T-helper 2 cell (primary cell): ENCODE measurements at places on chromosomes 7 and 10.

DNA sequence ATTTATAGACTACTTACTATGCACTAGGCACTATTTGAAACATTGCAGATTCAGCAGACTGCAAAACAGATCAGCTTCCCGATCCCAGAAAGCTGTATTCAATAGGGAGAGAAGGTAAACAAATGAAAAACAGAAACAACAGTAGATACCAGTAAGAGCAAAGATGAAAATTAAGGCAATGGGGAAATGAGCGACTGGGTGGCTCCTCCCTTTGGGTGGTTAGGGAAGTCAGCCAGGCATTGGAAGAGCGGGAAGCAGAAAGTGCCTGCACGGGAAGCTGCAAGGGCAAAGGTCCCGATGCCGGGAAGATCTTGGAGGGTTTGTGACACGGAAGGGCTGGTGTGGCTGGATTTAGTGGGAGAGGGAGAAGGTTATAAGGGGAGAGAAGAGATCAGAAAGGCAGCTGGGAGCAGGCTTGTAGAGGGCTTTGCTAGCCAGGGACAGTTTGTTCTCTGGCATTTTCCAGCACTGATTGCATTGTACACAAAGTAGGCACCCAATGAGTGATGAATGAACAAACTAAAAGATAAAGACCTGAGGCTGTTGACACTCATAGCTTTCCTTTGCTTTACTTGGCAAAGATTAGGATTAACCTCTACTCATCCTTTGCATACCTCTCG is 67.8 kb downstream of the NAMPT start:
- DNase-seq: no peak

DNA sequence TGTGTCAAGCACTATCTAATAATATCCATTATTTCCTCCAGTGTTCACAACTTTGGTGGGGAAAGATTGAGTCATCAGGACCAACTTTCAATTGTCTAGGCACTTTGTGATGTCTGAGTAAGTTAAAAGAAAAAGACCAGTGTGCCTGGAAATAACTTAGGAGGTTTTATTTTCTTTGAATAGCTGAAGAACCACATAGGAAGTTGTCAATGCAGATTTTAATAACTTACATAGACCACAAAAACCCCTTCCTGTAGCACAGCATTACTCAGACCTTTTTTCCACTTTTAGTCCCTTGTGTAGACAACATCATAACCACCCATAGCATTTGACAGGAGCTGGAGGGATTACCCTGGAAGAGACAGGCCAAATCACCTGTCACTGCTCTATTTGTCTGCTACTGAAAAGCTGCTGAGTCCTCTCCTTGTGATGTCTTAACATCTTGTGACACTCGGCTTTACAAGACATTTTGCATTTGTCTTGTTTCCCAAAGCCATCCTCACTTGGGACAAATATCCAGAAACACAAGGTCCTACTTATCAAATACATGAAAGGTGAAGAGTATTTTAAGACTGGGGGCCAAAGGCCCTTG is 241.5 kb upstream of the PTER start:
- no peak for DNase-seq

DNA sequence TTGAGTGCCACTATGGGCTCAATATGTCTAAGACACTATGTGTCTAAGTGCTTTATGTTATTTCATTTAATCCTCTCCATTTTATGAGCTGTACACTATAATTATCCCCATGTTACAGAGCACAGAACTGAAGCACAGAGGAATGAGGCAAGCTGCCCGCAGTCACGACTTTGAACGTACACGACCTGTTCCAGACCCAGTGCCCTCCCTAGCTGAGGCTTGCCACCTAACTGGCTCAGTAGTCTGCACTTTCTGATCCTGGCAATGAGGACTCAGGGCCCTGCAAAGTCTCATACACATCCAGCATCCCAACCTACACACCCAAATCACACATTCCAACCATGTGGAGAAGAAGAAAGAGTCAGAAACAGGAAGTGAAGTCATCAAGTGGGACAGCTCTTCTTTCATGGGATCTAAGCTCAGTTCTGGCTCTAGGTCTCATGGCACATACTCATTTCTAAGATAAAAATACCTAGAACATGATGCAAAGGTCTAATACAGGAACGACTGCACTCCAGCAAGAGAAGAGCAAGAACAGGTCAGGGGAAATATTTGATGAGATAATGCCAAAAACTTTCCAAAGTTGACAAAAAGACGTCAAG is 42.4 kb upstream of the DDC start:
- no peak for DNase-seq

DNA sequence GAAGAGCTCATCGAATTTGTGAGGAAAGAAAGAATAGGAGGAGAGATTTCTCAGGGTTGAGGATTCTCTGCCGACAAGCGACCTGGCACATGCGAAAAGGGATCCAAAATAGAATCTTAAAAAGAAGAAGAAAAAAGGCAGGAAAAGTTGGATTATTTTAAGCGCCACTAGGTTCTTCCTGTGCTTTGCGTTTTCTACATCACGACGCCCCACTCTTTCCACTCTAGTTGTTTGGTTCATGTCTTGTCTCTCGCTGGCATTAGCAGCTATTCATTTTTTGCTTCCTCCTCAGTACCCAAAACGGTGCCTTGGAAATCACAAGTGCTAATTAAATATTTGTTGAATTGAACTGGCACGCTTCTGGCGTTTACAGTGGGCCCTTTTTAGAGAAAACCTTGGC is 674 bp upstream of the FRA10AC1 start:
- peak; percentile 24 for DNase-seq

DNA sequence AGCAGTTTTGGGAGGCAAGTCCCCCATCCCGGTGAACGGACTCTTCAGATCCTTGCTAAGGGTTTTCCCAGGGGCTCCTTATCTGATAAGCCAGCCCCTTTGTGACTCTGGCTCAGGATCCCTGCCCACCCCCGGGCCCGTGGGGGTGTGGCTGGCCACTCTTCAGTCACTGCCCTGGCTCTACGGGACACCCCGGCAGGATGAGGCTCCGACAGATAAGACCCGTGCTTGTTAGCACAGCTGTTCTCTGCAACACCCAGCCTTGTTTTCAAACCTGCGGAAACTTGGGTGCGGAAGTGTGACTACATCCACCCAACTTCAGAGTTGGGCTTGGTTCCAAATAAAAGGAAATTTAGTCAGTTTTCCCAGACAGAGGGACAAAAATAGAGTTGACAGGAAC is 66.7 kb upstream of the PODXL start:
- DNase-seq: no peak

- no peak for DNase-seq
Observed at GRCh38 chr10:122822973-122823690, 22.5 kb downstream of the CUZD1 start.

DNA sequence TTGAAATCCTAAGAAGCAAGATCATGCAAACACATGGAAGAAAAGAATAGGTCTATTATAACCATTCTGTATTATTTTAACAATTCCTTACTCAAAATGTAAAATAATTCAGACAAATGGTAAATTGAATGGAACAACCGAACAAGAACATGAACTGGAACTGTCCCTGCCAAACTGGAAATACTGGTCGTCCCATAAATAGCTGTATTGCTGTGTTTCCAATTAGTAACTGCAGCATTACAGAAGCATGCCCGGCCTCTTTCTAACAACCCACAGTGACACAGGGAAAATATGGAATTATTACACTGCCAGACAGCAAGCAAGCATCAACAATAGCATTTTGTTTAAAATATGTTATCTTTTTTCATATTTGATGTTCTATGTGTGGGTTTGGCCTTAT is 1138.5 kb upstream of the PHF14 start:
- no peak for DNase-seq

DNA sequence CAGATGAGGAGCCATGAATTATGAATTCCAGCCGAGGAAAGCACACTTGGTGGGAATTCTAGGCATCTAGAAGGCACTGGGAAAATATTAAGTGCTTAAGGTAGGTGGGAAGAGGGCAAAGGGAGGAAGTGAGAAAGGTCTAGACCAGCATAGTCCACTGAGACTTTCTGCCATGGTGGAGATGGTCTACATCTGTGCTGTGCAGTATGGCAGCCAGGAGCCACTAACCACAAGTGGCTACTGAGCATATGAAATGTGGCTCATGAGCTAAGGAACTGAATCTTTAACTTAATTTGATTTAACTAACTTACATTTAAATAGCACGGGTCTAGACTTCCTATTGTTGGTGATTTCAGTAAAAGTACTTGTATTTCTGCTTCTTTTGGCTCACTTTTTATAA is 82.5 kb upstream of the SEM1 start:
- DNase-seq: no peak
